Amniotic stem cell (primary cell): ENCODE measurements at places on chromosomes 7 and 10.

GRCh38 chr7:142927949-142928348 is 5.6 kb downstream of the TRPV5 start:
- DNase-seq: no peak

- no peak for DNase-seq
These were observed 158.0 kb upstream of the PTN start for GRCh38 chr7:137501562-137501961.

- no peak for DNase-seq
These were observed 13.9 kb upstream of the EPC1 start for GRCh38 chr10:32360884-32361283.

DNA sequence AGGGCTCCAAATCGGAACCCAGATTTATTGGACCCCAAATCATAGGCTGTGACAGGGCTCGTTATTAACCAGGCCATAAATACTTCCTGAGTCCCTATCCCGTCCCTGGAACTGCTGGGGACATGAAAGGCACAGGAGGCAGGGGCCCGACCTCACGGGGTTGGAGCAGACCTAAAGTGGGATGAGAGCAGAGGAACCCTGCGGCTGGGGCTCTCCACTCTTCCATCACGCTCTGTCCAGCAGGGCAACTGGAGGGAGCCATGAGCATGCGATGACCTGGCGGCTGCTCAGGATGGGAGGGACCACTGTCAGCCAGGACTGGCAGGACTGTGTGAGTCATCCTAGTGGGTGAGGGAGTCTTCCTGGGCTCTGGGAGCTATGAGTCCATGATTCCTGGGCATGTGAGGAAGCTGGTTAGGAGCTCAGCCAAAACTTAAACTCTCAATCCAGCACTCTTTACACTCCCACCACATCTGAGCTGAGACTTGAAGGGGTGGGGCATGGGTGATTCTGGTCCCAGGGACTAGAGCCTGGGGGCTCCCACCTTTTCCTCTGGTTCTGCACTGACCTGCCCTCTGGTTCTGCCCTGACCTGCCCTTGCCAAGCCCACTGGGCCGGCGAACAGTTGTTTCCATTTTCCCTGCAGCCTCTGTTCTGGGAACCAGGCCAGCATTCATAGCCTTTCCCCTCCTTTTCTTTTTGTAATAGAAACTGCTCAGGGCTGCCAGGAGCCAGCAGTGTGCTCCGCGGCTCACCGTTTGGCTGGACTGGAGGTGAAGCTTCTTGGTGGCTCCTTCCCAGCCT is 47.1 kb downstream of the SYPL1 start:
- peak; percentile 92 for DNase-seq

DNA sequence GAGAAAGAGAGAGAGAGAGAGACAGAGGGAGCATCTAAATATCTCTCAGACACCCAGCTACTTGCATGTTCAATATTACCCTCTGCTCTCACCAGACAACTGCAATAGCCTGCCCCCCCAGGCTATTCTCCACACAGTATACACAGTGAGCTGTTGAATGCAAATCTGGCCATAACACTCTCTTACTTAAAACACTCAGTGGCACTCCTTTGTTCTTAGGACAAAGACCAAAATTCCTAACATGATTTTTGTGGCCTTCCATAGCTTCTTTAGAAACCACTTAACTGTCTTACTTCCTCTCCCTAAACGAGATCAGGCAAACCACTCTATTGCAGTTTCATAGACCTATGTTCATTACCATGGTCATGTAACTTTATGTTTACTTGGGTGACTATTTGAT is 903.6 kb upstream of the AUTS2 start:
- no peak for DNase-seq

DNA sequence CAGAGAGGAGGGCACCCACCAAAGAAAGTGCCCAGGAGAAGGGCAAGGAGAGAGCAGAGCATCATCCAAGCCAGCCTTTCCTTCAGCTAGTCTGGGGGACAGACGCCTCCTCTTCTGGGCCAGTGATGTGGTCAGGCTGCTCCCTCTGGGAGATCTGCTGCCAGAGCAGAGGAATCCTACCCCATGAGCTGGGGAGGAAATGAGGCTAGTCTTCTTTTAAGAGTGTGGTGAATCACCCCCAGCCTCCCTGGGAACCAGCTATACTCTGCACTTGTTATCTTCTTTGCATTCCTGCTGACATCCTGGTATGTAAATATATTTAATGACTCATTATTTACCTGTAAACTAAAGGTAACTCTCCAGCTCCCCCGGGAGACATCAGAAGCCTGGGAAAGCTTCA is 41.6 kb upstream of the EPHB6 start:
- DNase-seq: peak; percentile 61

- no peak for DNase-seq
These were observed 3.2 kb downstream of the OPN4 start for GRCh38 chr10:86657396-86658011.

GRCh38 chr10:101576211-101576863 is 11.7 kb downstream of the POLL start:
- no peak for DNase-seq

GRCh38 chr7:3266240-3266639 is 34.8 kb upstream of the SDK1 start:
- no peak for DNase-seq

GRCh38 chr10:77391605-77392235 is 245.9 kb downstream of the KCNMA1 start:
- DNase-seq: peak; percentile 84

GRCh38 chr10:117967149-117967650 is 79.5 kb downstream of the RAB11FIP2 start:
- no peak for DNase-seq

- DNase-seq: no peak
These were observed 65.0 kb downstream of the DNAJC12 start for GRCh38 chr10:67772894-67773511.

DNA sequence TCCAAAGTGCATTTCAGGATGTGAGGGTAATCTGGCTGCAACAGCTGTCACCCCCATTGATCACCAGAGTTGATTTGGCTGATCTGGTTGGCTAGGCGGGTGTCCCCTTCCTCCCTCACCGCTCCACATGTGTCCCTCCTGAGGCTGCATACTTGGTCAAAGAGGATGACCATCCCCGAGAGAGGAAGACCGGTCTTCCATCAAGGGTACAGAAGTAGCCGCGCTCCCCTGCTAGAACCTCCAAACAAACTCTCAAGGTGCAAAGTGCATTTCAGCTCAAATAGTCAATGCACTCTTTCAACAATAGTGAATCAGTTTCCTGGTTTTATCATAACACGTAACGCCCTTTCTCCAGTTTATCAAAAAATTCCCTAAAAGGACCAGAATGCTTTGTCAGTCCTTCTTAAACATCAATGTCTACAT is 44.6 kb downstream of the CARD11 start:
- no peak for DNase-seq

- no peak for DNase-seq
These were observed 383.2 kb upstream of the ZMIZ1 start for GRCh38 chr10:78685466-78686103.

- no peak for DNase-seq
These were observed 33.3 kb upstream of the LYZL2 start for GRCh38 chr10:30662814-30663213.

GRCh38 chr10:24502006-24502405 is 221.7 kb downstream of the ARHGAP21 start:
- no peak for DNase-seq

DNA sequence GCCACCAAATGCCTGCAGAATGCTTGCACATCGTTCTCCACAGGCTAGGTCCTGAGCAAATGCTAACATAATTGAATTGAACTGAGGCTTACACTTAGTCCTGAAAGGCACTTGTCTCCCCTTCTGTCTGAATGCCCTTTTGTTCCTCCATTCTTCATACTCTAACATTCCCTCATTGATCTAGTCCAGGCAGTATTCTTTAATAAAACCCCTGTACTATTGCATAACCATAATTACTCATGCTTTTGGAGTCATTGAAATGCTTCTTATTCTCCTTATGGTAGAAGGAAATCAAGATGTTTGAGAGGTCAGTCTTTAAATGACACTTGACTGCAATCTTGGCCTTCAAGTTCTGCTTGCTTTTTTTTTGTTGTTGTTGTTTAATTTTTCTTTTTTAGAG is 7.1 kb downstream of the PI4K2A start:
- no peak for DNase-seq

- no peak for DNase-seq
These were observed 130.1 kb downstream of the CREB5 start for GRCh38 chr7:28542410-28542809.

DNA sequence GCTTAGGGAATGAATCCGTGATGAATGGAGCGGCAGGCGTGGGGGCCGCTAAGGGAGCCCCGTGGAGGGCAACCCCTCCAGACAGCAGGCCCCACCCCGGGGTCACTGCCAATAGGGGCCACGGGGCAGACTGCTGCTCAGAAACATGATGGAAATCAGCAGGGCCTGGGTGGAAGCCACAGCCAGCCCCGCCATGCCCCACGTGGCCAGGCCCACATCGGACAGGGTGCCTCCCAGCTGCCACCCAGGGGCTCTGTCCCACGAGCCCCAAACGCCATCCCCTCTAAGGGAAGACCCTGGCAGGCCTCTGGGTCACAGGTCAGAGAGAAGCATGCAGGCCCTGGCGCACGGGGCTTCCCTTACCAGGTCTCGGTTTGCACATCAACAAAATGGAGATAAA is 28.4 kb downstream of the TNRC18 start:
- DNase-seq: no peak

DNA sequence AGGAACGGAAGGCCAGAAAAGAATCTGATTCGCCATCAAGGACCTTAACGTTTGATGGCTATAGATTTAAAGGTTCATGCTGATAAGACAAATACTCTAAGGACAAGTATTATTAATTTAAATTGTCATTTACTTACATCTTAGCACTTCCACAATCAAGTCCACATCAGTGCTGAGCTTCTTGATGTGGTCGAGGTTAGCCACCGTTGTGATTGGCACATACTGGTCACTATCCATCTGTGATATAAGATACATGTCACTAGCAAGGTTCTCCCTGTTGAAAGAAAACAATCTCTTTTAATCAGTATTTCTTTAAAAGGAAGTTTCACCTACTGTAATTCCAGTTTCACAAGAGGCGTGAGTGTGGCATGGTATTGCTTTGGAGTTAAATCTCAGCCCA is 88.7 kb downstream of the LARP4B start:
- no peak for DNase-seq

DNA sequence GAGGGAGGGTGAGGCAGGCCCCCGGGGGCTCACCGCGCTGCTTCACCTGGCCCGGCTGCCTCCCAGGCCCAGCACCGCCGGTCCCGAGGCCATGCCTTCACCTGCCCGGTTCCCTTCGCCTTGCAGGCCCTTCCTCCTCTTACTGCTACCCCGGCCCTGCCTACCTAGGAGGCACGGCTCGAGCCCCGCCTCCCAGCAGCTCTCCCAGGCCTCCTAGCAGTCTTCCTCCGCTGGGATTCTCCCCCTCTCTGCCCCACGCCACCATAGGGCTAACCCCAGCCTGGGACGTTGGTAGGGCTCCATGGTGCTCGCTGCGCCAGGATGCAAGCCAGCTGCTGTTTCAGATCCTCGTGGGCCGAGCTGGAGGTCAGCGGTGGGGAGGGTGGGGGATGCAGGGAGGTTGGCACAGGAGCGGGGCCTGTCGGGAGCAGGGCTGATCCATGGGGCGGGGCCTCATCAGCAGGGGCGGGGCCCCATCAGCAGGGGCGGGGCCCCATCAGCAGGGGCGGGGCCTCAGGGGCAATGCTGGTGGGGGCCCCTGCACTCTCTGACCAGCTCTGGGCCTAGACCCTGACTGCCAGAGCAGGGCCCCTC is 63.3 kb downstream of the RASGEF1A start:
- DNase-seq: no peak

GRCh38 chr10:33945051-33945450 is 610.6 kb upstream of the NRP1 start:
- no peak for DNase-seq

DNA sequence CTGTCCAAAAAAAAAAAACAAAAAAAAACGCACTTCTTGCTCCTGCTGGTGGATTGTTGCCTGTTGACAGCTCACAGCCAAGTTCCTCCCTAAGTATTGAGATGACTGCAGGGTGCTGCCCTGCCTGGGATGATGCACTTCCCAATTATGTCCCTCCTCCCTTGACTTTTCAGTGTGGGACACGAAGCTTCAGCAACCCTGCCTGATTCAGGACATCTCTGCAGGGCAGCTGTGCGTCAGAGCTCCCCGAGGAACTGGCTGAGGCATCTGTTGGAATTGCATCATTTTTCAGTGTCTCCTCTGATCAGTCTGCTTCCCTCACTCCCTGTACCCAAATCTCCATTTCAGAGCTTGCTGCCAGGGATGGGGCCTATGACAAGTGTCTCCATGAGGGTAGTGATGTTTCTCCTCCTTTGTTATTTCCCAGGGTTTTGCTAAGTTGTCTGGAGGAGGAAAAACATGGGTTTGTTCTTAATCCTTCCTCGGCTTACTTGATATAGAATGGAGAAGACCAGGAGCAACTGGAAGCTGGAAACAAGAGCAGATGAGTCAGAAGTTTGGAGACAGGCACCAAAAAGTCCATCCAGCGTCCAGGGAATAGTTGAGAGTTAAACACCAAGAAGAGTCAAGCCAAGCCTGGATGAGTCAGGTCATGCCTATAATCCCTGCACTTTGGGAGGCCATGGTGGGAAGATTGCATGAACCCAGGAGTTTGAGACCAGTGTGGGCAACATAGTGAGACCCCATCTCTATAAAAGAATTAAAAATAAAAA is 355.1 kb downstream of the GALNT17 start:
- DNase-seq: no peak

DNA sequence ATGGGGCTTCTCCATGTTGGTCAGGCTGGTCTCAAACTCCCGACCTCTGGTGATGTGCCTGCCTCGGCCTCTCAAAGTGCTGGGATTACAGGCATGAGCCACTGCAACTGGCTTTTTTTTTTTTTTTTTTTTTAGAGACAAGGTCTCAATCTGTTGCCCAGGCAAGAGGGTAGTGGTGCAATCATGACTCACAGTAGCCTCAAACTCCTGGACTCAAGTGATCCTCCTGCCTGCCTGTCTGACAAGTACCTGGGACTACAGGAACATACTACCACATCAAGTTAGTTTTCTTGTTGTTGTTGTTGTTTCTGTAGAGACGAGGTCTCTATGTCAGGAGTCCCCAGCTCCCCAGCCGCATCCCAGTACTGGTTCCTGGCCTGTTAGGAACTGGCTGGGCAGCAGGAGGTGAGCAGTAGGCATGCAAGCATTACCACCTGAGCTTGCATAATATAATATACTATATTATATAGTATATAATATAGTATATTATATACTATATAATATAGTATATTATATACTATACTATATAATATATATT is 55.7 kb downstream of the TPK1 start:
- DNase-seq: no peak
